Fibroblast of mammary gland (primary cell): ENCODE measurements at places on chromosomes 6 and 20.

DNA sequence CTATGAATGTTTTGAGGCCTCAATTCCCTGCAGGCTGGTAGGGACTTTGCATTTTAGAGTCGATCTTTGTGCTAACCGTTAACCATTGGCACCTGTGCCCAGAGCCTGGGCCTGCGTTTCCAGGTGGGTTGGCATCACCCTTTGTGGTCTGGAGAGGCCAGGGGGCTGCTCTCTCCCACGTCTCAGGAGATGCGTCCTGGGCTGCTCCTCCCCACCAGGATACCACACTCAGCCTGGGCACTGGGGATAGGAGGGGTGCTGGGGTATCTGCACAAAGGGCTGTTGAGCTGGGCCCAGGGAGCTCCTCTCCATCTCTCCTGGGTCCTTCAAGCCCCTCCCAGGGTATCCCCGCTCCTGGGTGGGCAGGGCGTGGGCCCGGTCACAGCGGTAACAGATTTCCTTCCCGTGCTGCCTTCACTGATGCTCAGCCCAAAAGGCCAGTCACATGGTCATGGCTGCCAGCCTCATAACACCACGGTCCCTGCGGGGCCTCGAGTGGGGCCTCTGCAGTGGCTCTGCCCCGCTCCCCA is 266.2 kb downstream of the TAF4 start:
- DNase-seq, result no peak

DNA sequence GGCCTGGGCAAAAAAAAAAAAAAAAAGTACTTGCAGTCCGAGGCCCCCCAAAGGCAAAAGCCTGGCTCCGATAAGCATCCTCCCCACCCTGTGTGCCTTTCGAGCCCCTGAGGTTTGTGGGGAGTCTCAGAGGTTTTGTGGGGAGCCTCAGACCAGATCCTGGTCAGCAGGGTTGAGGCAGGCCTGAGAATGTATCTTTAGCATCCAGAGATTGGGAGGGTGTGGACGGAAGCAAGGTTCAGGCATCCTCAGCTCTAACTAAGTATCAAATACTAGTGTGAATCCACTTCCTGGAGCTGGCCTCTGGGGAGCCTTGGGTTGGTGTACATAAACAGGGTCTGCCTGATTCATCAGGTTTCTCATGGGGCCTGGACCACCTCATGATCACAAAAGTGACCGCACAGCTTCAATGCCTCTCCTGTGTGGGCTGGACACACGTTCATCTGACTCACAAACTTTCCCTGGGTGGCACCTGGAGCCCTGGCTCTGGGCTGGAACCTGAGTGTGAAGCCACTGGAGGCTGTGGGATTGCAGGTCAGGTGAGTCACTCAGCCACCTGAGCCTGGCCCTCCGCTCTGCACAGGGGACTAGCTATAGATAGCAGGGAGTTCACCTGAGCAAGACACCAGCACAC is 24.4 kb downstream of the PCMTD2 start:
- no peak for DNase-seq

- DNase-seq, result no peak
Observed at GRCh38 chr6:166493427-166494100, 92.9 kb downstream of the RAMACL start.

DNA sequence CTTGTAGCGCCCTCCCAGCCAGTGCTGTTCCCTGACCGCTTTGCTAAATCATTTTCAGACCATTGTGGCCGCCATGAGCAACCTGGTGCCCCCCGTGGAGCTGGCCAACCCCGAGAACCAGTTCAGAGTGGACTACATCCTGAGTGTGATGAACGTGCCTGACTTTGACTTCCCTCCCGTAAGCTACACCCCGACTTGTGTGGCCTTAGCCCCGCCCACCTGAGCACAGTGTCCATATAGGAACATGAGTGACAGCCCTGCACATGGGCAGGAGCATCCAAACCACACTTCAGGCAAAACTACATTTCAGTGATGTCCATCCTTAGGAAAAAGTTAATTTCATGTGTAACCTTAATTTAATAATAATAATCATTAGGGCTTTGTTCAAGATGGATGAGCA is 51.1 kb downstream of the GNAS start:
- no peak for DNase-seq

GRCh38 chr6:109853951-109854350 is 124.2 kb upstream of the GPR6 start:
- DNase-seq, result no peak

- DNase-seq, result no peak
Observed at GRCh38 chr6:53294095-53294494, 54.7 kb downstream of the ELOVL5 start.

DNA sequence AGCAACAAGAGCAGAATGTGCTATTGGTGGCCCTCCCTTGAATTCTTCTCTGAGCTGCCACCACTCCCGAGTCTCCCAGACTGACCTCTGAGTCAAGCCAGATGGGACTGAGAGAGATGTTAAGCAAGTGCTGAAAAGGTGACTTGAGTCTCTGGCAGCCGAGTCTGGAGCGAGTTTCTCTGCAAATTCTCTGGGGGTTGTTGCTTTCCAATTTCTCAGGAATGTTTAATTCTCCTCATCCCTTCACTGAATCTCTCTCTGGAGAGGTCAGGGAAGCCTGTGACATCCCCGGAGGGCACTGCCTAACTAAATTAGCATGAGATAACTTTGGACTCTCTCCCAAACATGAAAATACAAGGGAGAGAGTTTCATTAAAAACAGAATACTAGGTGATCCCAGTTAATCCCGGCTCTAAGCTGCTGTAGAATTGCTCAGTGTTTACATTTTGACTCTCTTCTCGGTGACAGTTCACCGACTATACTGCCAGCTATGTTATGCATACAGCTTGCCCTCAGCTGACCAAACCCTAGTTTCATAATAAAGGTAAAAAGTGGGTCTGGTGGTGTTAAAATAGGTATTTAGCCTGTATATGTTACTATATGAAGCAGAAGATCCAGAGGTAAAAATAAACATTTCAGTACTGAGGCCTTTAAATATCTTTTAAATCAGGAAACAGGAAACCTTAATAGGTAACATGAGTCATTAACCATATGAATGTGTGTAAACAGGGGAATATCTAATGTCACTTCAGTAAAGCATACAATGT is 157.9 kb downstream of the FOXC1 start:
- DNase-seq, result peak; percentile 79

DNA sequence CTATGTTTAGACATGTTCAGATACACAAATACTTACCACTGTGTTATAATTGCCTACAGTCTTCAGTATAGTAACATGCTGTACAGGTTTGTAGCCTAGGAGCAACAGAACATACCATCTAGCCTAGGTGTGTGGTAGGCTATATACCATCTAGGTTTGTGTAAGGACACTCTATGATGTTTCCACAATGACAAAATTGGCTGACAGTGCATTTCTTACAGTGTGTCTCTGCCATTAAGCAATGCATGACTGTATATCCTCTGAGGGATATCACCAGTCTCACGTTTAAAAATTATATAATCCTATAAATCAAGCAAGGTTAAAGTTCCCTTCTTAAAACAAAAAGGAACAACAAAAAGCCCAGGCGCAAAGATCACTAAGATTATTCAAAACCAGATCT is 352.2 kb downstream of the BTBD9 start:
- DNase-seq, result no peak

DNA sequence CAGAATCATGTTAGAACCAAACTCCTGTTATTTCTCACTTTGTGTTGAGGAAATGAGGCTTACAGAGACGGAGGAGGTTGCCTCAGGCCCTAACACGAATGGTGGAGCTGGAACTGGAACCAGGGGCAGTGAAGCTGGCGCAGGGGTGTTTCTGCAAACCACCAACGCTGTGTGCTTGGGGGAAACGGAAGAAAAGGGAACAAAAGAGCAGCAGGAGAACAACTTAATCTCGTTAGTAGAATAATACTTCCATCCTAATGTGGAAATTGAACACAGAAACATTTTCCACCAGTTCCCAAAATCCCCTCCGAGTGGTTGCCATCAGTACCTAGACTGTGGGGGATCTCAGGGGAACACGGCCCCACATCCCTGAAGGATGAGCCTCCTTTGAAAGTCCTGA is 103.4 kb upstream of the FRMD1 start:
- no peak for DNase-seq

- peak; percentile 95 for DNase-seq
Observed at GRCh38 chr6:27871924-27872638, 40.1 kb downstream of the OR2B2 start.

GRCh38 chr6:18725449-18725848 is 338.3 kb downstream of the RNF144B start:
- no peak for DNase-seq

DNA sequence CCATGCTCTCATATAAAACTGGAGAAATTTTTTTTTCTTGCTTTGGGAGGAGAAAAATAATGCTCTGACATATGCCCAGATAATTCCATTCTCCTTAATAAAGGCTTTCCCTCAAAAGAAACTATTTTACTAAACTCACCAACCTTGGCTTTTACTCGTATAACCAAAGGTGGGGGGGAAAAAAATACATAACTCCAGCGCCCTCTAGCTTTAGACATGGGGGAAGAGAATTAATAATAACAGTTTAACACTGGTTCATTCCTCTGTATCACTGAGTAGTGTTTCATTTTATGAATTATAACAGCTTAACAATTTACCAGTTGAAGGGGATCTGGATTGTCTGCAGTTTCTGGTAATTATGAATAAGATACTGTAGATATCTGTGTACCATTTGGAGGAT is 1226.1 kb downstream of the GRIK2 start:
- DNase-seq, result peak; percentile 0

GRCh38 chr6:81838724-81839426 is 86.4 kb upstream of the TENT5A start:
- DNase-seq, result no peak

GRCh38 chr6:161667957-161668356 is 394.1 kb upstream of the AGPAT4 start:
- DNase-seq, result no peak

GRCh38 chr6:162849269-162849668 is 121.5 kb downstream of the PACRG start:
- DNase-seq, result no peak

- no peak for DNase-seq
Observed at GRCh38 chr6:5556011-5556410, 294.7 kb downstream of the FARS2 start.

DNA sequence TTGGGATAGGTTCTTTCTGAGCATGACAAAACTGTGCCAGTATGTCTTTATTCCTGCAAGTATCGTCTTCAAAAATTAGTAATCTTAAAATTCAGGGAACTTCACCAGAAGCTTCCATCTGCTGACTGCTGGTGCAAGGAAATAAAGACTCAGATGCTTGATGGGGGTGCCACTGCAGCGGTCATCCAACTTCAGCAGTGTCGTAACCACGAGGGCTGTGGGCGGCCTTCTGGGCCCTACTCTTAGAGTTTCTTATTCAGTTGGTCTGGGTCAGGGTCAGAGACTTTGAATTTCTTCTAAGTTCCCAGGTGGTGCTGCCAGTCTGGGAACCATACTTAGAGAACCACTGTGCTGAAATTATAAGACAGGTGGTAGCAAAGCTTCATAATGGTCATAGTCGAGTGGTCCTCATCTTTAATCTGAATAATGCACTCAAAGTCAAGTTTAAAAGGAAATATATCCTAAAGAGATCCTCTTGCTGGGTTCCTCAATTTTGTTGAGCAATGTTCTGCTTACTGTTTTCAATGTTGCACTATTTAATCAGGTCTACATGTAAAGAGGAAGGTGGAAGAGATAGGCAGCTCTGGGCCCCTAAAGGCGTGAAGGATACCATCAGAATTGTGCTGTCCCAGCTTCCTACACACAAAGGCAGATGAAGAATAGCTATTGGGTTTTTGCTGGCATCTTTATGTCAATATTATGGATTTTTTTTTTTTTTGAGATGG is 165.4 kb upstream of the GMDS start:
- no peak for DNase-seq

GRCh38 chr6:161366301-161366923 is 92.6 kb upstream of the AGPAT4 start:
- no peak for DNase-seq

DNA sequence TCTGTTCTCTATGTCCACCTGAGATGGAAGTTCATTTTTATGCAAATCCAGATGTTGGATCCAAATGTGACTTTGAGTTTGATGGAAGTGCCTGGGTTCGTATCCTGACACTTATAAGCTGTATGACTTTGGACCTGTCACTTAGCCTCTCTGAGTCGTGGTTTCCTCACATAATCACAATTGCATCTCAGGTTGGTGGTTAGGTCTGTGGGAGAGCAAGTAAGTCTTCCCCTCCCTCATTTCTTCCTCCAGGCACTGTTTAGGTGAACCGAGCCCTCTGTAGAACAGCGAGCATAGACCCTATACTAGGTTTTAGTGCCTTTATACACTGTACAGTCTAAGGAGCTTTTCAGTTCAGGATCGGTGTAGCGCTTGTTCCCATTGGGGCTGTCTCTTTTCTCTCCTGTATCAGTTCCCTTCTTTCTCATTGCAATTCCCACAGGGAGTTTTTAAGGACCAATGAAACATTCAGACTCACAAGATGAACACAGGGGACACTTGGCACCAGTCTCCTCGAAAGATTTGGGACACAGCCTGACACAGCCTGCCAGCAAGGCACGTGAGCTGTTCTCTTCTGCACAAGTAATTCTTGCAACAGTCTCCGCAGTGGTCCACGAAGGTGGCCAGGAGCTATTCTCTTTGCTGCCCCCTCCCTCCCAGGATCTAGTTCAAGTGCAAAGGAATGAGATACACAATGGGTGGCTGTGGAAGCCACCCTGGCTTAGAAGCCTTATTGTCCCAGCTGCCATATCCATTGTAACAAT is 11.8 kb downstream of the TOX2 start:
- no peak for DNase-seq

DNA sequence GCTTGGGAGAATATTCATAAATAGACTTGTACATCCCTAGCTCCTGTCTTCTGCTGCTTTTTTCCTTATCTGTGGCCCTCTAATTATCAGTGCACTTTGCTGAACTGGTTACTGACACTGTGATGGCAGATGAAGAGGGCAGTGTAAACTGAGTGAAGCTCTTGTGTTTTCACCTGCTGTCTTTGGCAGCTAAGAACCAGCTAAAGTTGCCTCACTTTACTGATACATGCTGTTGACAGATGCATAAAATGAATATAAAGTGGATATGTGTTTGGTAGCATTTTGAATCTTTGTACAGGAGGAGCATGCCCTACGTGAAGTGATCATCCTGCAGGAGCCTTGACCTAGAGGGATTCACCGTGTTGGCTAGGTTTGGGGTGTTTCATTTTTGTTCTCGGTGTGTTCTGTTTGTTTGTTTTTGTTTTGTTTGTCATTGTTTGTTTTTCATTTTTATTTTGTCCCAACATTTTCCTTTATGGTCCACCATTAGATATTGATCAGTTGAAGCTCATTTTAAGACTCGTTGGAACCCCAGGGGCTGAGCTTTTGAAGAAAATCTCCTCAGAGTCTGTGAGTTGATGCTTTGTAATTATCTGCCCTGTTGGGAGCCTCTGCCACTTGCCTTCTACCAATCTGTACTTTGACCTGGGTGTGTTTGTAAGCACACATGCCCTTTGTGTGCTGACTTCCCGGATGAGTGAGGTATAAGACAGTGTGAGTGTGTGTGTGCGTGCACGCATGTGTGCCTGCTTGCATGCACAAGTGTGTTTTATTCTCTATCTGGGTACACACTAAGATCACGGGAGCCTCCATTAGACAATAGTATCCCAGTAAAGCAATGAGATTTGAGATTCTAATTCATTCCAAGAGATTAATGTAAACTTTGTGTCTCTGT is 34.6 kb upstream of the MAPK13 start:
- no peak for DNase-seq
